GM04503 (cell line): ENCODE measurements at places on chromosomes 16 and 17.

- DNase-seq, result no peak
Observed at GRCh38 chr16:14187517-14188338, 116.6 kb downstream of the MRTFB start.

DNA sequence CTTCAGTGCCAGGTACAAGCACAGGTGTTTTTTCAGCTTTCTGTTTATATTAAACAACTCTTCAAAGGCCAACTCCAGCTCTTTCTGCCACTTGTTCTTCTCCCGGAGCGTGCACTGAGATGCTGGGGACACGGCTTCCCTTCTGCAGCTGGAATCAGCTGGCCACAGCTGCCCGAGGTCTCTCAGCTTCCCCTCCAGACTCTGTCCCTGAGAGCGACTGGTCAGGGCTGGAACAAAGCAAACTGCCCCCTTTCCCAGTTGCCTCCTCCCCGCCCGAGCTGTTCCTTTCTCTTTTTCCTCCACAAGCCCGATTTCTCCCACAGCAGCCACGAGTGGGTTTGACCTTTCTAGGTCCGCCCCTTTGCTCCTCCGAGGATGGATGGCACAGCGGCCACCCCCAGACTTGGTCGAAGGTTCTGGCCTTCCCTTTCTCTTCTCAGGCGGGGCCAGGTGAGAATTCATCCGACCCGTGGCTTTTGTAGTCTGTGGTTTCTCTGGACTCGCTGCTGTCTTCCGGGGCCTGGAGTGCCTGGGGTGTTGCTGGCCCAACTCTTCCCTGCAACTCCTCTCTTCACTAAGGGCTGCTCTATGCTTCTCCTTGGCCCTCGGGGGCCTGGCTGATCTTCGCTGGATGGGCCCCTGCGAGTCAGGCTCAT, 11.5 kb downstream of the CEP295NL start:
- no peak for DNase-seq

DNA sequence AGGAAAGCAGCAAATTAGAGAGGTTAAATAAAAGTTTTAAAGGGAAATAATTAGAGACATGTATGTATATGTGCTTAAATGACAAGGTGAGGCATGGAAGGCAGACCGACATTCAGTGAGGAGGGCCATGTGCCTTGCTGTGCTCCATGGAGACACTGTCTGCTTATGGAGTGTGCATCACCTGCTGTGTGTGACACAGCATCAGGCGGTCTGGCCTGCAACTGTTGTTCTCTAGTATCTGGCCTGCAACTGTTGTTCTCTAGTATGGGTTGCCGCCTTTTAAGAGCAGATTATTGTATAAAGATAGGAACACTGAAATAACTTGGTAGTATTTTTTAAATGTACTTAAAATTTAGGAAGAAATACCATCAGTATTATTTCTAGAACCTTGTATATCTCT, 225.1 kb downstream of the LGALS9B start:
- no peak for DNase-seq

GRCh38 chr17:57908278-57908677, 46.9 kb downstream of the CUEDC1 start:
- DNase-seq, result no peak

DNA sequence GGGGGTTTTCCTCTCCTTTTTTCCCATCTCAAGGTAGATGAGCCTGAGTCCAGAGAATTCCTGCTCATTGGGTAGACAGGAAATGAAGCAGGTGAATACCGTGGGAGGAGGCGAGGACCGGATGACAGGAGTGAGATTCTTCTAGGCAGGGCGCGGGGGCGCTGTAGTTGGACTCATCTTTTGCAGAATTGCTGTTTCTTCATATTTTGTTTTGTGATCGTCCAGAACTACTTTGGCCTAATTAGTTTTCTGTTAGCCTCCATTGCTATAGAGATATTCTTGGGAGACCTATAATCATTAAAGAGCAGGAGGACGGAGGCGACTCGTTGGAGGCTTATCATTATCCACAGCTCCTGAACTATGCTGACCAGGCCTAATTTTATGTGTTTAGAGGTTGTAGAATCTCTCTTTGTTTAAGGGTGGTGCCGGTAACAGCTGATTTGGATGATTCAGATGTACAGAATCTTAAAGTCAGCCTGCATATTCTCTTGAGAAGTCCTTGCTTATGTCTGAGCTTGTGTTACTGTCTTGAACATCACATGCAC, 650 bp downstream of the ATP6V0A1 start:
- DNase-seq, result no peak

- peak; percentile 29 for DNase-seq
Observed at GRCh38 chr17:58575511-58575910, 61.1 kb upstream of the MTMR4 start.

- no peak for DNase-seq
Observed at GRCh38 chr17:3004925-3005324, 58.5 kb downstream of the OR1D5 start.
